ENCODE measurements at places on chromosomes 5 and 9. TPM values are rescaled to one million over a fixed set of nuclear protein-coding genes. Genes with fewer than 3 reads are reported as not detected.

DNA sequence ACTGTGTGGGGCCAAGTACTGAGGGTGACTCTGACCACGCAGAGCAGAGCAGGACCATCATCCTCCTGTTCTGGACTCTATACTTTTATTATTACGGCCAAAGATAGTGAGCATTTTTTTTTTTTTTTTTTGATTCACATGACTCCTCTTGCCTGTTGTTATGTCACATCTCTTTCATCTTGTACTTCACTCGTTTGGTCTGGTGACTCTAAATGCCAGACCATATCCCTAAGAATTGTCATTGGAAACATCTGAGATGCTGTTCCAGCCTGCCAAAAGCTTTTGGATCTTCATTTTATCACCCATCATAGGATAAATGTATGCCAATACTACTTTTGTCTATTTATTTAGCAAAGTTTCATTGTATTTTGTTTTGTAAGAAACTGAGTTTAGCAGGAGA, 168.2 kb upstream of the RAI14 start:
- no peaks in the 10 kb centered on the region for H3K4me1 ChIP-seq
- no peak for DNase-seq
- no peak overlapping the region for H3K4me3 ChIP-seq
- H3K27ac ChIP-seq = no peak overlapping the region

DNA sequence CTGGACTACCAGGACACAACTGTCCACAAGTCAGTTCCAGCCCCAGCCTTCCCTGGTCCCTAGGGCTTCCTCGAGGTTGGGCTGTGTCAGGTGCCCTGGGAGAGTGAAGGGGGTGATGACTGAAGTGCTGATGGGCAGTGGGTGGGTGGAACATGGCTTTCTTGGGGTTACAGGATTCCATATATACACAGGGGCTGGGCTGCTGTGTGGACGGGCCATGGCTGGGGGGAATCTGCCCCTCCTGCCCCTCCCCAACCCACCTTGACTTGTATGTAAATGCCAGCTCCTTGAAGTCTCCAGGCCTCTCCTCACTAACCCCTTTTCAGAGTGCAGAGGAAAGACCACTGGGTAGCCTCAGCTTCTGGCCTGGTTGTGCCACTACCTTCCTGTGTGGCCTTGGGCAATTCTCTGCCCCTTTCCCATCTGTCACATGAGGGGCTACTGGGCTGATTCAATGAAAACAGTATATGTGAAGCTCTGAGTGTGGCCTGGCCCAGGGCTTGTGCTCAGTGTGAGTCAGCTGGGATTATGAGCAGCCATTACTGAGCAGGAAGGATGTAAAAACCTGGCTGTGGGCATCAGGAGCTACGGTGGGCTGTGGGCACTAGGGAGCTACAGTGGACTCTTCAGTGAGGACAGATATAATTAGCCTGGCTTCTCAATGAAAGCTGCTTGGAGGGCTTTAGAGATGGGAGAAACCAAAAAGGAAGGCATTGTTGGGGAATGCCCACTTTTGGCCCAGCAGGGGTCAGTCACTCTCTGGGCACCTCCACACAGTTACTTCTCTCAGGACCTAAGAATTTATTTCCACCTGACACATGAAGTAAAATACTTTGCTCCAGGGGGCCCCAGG, 23.3 kb downstream of the PITX1 start:
- H3K27ac ChIP-seq = no peak overlapping the region
- no peaks in the 10 kb centered on the region for H3K4me1 ChIP-seq
- H3K4me3 ChIP-seq = no peak overlapping the region
- no peaks in the 10 kb centered on the region for H3K36me3 ChIP-seq
- no peaks in the 10 kb centered on the region for H3K27me3 ChIP-seq

Gene PHYKPL
- total RNA-seq = 275 TPM

Gene SOX30
- total RNA-seq = 0.49 TPM

GRCh38 chr9:86356871-86357866, 3.0 kb upstream of the TUT7 start:
- no peak overlapping the region for H3K4me3 ChIP-seq
- peaks cover 28% of the 10 kb centered on the region for H3K4me1 ChIP-seq
- DNase-seq = no peak
- no peaks in the 10 kb centered on the region for H3K27me3 ChIP-seq
- no peak overlapping the region for H3K27ac ChIP-seq

DNA sequence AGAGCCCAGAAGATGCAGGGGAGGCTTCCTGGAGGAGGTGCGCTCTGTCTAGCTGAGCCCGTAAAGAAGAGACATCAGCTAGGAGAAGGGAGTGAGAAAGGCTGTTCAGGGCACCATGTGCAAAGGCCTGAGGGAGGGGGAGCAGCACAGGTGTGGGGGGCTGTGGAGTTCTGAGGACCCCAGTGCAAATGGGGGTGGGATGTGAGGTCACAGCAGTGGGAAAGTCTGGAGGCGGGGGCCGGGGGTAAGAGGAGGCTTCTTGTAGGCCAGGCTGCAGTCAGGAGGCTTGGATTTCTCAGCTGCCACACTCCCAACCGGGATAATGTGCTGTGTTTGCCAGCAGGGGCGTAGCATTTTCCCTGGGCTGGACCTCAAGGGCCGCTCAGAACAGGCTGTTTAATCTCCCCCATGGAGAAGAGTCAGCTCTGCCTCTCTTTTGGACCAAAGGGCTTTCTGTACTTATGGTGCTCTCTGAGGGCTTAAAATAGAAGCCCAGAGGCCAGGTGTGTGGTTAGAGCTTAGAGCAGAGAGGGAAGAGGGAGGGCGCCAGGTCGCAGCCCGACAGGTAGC, 5.7 kb downstream of the NEURL1B start:
- DNase-seq = no peak
- H3K4me3 ChIP-seq = no peak overlapping the region
- H3K27ac ChIP-seq = no peak overlapping the region
- H3K27me3 ChIP-seq = peaks cover 4% of the 10 kb centered on the region
- H3K36me3 ChIP-seq = no peaks in the 10 kb centered on the region

Gene TMC1
- total RNA-seq = not detected

Data from B cell (primary cell).